Sigmoid colon (tissue), 7 donors: ENCODE measurements at places on chromosomes 2 and 18. TPM values are rescaled to one million over a fixed set of nuclear protein-coding genes. Genes with fewer than 3 reads are reported as not detected.

The OSR1 gene
- 22.8 TPM for total RNA-seq

The SH2D6 gene
- not detected for total RNA-seq

The SLC25A12 gene
- total RNA-seq: 56.6 TPM

The SERPINB7 gene
- not detected for total RNA-seq

The IMMT gene
- 48.2 TPM for total RNA-seq
